Astrocyte of the spinal cord (primary cell): ENCODE measurements at places on chromosomes 5 and 9.
A peak's percentile ranks its signal among the peaks of the same experiment; 100 is the strongest.

DNA sequence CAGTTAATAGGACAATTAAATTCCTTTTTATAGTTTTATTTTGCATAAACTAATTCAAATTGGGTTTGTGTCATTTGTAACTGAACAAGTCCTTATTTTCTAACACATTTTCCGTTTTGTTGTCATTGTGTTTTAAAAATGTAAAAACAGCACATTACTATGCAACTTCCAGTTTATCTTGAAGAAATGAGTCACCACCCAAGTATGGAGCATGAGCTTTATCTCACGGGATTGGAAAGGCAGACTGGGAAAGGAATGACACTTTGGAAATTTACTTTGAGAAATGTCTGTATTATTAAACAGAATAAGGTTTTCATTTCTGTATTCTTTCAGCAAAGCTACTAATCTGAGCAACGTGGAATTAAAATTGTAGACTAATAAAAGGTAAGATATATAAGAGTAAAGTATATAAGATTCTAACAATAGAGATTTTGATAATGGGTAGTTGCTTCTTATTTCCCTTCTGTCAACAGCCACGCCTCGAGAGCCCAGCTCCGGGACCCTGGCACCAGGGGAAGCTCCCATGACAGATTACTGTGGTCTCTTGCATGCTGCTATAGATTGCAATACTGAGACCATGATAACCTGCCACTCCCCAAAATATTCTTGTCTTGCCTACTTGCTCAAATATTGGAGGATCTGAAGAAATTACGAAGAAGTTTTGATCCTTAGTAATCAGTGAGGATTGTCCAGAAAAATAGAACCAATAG is 433.1 kb downstream of the CHSY3 start:
- peak; percentile 65 for DNase-seq

- DNase-seq: no peak
Measured at GRCh38 chr9:134436379-134436762, 110.1 kb downstream of the RXRA start.

DNA sequence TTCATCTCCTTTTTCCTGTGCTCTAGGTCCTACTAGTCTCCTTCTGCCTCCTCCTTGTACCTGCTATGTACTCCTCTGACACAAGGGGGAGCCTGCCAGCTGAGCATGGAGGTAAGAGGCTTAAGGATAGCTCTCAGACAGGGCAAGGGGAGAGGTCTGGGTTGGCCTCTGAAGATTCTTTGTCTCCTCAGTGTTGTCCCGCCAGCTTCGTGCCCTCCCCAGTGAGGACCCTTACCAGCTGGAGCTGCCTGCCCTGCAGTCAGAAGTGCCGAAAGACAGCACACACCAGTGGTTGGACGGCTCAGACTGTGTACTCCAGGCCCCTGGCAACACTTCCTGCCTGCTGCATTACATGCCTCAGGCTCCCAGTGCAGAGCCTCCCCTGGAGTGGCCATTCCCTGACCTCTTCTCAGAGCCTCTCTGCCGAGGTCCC is 3.8 kb downstream of the CREB3 start:
- DNase-seq: peak; percentile 83

- no peak for DNase-seq
Measured at GRCh38 chr9:122988920-122989621, 44.4 kb upstream of the GPR21 start.

DNA sequence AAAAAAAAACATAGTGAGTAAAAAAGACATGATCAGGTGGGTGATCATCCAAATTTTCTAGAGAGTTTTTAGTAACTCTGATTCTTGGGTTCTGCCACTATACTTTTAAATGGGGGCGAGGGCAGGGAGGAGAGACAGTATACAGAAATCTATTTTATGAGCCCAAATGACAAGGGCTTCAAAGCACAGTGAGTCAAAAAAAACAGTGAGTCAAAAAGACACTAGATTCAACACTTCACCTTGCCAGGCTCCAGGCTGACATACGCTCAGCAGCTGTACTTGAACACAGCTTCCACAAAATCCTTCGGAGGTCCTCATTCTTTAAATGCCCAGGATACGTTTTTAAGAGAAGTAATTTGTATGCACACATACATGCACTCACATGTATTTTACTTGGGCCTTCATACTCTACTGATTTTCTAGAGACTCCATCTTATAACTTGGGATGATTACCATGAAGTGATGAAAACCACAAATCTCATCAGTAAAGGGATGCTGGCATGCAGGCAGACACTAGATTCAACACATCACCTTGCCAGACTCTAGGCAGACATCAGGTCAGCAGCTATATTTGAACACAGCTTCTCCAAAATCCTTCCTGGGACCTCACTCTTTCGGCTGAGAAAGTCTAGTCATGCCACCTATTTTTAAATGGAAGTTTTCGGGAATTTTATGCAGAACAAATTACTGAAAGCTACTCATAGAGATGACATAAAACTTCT is 28.8 kb downstream of the NR3C1 start:
- DNase-seq: no peak

- peak; percentile 36 for DNase-seq
Measured at GRCh38 chr5:5165541-5166002, 25.4 kb downstream of the ADAMTS16 start.

- no peak for DNase-seq
Measured at GRCh38 chr9:20243841-20244240, 378.5 kb downstream of the MLLT3 start.

GRCh38 chr5:158466191-158466590 is 607.2 kb upstream of the CLINT1 start:
- no peak for DNase-seq

DNA sequence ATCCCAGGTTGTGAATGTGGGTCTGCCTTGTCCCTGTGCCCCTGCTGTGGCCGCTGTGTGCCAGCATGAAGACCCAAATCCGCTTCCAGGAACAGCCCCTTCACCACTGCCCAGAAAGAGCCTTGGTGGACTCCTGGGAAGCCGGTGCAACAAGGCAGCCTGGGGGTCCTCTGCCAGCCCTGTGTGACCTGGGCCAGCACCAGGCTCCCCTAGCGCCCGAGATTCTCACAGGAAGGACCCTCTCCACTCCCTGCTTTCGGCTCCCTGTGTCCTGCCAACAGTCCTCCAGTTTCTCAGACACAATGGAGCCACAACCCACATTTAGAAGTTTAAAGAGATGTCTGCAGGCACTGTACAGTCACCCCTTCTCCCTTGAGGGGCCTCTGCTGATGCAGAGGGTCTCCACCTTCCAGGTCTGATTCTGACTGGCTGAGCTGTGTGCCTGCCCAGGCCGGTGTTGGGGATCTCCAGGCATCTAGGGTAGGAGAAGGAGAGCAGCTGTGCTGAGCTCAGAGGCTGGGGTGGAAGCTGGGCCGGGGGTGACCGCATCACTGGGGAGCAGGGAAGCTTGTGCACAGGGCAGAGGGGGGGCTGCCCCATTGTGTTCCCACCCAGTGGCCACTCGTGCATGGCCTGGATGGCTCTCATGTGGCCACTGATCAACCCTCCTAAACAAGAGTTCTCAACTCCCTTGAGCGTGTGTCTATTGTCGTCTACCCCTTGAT is 174.0 kb downstream of the IRX2 start:
- no peak for DNase-seq
